ENCODE measurements at places on chromosomes 4 and X.

GRCh38 chrX:107654872-107655761, 26.8 kb downstream of the PRPS1 start:
- DNase-seq, result peak; percentile 57

DNA sequence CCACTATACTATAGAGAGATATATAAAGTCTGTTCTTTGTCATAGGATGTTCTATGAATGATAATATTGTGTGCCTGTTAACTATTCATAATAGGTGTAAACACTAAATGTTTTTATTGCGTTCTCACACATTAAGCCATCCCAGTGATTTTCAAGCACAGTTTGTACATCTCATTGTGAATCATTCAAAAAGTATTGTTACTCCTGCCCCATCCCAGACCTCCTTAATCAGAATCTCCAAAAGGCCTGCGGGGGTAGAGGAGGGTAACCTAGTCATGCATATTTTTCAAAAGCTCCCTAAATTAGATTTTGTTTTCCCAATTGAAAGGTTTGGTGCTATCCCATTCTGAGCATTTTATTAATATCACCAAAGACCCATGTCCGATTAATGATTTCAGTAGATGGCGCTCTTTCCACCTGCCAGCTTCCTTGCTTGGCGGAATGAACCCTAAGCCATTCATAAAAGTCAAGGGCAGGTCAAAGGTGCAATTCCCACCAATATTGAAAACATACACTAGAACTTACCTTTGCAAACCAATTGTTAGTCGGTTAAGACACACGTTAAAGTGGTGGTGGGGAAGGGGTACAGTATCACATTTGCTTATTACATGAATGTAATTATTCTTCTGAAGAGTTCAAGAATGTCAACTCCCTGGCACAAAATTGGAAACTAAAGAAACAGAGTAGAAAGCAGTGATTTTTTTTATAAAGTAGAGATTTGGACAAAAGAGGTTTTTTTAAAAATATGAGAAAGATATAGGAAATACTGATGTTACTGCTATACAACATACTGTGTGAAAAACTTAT, 5.8 kb upstream of the TET2 start:
- DNase-seq, result no peak

DNA sequence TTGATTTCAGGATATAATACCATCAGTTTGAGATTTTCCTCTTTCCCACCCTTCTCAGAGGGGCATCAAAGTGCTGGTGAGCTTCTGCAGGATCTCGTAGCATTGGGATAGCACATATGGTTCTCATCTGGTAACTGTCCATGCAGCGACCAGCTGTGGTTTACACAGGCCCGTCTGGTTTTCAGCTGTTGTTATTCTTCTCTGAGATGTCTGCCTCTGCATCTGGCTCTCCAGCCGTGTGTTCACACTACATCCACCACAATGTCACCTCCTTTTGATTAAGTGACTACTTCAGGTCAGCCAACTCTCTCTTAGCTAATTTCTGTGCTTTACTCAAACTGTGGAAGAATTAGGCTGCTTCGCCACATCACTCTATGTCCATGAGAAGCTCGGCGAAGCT, 676.7 kb upstream of the TENM3 start:
- no peak for DNase-seq

GRCh38 chrX:44954562-44954961, 81.6 kb downstream of the KDM6A start:
- no peak for DNase-seq

- peak; percentile 50 for DNase-seq
Observed at GRCh38 chr4:82268050-82268825, 105.6 kb downstream of the HNRNPD start.

GRCh38 chr4:121050300-121050699, 22.0 kb downstream of the NDNF start:
- no peak for DNase-seq

GRCh38 chr4:25107827-25108516, 52.3 kb downstream of the SEPSECS start:
- DNase-seq, result no peak

GRCh38 chr4:53920883-53921282, 143.5 kb downstream of the CHIC2 start:
- no peak for DNase-seq

DNA sequence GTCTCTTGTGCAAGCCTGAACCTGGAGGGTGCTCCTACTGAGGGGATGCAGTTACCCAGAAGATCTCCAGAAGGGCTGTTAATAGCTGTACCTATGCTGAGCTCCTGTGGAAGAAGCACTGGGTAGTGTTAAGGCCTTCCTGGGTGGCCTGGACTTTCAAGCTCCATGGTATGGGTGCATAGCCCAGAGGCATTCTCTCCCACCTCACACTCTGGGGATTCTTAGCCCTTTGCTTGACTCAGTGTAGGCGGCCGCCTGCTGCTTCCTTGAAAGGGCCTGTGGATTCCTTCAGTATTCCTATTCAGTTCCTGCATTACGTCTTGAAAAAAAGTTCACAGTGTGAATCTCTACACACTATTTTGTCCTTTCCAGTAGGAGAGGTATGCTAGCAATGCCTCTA, 235.7 kb upstream of the MAGEB16 start:
- no peak for DNase-seq

DNA sequence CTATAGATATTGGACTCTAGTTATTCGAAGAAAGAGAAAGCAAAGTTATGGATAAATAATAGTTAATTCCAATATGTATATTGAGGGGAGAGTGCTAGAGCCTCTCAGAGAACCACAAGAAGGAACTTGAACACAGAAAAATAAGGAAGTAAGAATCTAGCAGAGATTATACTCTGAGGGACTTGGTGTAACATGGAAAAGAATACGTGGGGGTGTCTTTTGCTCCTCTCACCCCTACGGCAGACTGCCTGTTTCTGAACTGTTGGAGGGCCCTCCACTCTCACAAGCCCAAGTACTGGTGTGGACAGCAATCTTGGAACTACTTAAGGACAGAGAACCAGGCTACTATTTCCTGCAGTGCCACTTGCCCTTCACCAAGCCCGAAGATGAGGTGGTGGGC, 1174.4 kb upstream of the PCDH10 start:
- DNase-seq, result no peak

DNA sequence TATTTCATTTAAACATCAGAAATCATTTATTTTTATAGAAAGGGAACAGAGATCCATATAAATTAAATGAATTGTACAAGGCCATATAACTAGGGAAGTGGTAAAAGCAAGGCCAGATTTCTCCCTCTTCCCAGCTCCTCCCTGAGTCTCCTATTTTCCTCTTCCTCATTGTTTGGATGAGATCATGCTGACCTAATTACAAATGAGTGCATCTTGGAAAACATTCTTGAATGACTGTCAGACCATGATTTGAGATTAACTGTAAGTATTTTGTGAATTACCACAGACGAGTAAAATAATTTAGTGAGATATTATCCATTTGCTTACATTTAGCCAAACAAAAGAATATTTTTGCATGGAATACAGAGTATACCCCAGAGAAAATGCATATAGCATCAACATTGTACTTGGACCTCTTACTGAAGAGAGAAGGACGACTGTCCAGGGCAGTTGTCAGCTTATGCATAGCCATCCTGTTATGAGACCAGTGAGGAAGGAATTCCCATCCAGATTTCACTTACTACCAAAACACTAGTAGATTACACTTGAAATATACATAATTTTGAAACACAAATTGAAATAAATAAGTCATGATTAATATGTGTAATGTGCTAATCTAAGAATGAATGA, 47.3 kb downstream of the SLAIN2 start:
- peak; percentile 12 for DNase-seq

GRCh38 chr4:30945586-30945985, 225.4 kb downstream of the PCDH7 start:
- no peak for DNase-seq

DNA sequence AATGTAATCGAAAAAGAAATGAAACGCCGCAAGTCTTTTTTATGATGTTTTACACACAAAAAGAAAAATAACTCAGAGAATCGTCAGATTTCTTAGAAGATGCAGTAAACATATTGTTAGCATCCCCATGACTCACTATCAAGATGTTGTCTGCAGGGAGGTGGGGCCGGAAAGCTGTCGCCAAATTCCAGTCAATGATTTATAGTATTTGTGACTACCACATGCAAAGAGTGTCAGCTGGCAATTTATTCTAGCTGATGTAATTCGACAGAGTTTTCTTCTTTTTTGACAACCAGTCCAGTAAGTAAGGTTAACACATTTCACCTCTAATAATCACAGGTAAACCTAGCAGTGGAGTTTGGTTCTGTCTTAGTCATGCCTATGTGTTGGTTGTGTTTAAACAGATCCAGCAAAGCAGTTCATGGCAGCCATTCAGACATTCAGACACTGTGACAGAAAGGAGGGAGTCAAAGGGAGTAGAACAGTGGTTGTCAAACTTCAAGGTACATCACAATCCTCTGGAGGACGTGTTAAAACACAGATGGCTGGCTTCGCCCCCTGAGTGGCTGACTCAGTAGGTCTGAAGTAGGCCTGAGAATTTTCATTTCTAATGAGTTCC, 19.8 kb upstream of the PPP1R2C start:
- no peak for DNase-seq

GRCh38 chr4:69522554-69522953, 26.8 kb upstream of the UGT2B4 start:
- DNase-seq, result no peak

DNA sequence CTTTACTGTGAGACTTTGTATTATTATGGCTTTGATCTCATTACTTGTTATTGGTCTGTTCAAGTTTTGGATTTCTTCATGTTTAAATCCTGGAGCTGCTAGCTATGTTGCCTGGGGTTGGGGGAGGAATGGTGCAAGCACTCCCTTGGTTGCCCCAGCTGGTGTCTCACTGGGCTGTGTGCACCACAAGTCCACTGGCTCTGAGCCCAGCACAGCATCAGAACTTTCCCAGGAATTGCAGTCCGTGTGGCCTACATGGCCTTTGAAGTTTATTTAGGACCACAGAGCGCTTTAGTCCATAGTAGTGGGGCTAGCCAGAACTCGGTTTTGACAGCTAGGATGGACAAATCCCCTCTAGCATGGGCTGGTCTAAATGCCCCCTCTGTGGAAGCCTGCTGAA, 278.8 kb upstream of the RPS6KA3 start:
- no peak for DNase-seq

DNA sequence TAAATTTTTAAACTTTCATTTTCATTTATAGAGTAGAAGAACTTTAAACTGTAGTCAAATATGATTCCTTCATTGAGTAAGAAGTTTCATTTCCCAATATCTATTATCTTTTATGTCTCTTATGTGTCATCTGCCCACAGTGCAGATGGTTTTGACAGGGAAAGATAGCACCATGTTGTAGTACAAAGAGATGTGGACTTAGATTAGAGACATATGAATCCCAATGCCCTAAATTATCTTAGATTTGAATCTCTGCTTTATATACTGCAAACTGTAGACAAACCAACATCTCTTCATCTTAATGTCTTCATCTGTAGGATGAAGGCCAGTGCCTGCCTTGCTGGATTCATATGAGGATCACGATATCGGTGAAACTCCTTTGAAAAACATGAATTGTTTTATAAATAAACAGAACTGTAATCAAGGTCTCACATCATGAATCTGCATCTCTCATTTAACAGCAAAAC, 217.5 kb downstream of the BANK1 start:
- no peak for DNase-seq

GRCh38 chrX:14027036-14027435, 2.7 kb downstream of the GEMIN8 start:
- no peak for DNase-seq

DNA sequence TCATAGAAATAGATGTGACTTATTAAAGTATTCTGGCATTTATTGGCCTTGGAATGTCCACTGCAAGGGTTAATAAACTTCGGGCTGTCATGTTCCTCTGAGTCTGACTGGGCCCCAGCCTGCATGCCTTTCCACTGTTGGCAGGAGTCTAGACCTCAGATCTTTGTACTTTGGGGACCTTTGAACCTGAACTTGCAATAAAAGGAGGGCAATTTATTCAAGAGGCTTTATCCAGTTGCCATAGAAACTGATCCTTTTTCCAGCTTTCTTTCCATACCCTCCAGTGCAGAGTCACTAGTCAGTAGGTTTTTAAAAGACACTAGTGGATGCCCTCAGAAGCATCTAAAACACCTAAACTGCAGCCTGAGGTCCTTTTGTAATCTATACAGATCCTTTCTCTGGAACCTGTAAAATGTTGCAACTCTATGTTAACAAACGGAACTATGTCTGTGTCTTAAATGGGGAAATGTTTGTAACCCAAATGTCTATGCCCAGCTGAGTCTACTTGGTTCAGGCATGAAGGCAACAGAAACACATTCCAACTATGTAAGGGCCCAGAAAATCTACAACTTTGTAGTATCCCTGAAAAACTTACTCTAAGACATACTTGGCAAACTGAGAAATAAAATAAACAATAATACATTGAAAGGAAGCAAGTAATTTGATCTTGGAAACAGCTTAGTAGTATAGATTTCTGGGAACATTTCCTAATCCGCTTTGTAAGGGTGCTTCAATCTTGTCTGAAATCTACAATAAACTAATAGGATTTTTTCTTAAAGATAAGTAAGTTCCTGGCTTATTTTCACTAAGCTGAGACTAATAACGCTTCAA, 41.5 kb downstream of the SOWAHB start:
- peak; percentile 17 for DNase-seq

GRCh38 chrX:31319586-31319985, 247.7 kb upstream of the FTHL17 start:
- DNase-seq, result peak; percentile 2

DNA sequence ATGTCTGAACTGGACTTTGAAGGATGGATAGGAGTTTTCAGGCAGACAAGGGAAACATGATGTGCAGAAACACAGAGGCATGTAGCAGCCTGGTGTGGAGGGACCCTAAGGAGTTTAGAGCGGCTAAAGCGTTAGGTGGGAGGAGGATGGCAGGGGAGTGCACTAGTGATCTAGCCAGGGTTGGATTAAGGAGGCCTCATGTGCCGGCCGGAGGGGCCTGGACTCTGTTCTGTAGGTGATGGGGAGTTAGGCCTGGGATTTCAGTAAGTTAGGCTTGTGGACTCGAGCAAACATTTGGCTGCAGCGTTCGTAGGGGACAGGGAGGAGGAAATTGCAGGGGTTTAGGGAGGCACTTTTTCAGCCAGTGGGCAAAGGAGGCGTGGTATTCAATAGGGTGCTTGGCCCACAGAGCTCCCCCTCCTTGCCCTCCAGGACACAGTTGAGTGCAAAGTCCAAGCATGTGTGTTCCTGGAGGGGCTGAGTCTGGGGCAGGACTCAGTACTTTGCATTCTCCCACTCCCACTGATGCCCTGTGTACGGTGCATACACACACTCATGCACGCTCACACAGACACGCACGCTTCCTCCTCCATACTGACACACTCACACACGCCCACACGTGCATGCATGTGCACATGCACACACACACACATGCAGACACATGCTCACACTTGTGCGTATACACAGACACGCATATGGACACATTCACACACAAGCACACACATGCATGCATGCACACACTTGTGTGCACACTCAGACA, 18.6 kb downstream of the PSAPL1 start:
- no peak for DNase-seq

DNA sequence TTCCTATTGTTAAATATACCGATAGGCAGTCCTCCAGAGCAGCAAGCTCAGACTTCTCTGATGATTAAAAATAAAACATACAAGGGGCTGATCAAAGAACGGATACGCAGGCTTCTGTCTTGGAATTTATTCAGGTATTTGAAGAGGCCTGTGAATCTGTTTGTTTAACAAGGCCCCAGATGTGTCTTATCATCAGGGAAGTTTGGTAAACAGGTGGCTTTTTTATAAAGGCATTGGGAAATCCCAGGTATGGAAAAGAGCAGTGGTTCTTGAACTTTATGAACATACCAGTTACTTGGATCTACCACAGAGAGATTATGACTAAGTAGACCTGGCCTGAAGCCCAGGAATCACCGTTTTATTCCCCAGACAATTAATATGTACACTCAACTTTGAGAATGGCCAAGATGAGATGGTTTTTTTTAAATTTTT, 47.9 kb downstream of the SOWAHB start:
- peak; percentile 19 for DNase-seq

GRCh38 chrX:476724-477075, 90.0 kb upstream of the PPP2R3B start:
- no peak for DNase-seq
